GM23338 (cell line): ENCODE measurements at places on chromosomes 1 and 21.

- no peak for DNase-seq
Observed at GRCh38 chr1:212553676-212554075, 54.9 kb upstream of the ATF3 start.

DNA sequence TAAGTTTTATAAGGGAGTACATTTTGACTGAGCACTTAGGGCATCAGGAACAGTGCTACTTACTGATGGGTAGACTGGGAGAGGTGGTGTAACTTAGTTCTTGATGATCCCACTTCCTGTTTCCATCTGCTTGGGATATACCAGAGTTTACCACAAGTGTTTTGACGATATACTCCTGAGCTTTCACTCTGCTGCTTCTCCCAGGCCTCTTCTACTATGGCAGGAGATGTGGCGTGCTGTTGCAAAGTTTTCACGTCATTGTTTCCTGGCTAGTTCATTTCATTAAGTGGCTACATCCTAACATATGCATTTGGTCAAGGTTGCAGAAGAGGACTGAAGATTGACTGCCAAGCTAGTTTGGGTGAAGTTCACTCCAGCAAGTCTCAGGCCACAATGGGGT lies 41.3 kb upstream of the LAMC2 start:
- DNase-seq: no peak

GRCh38 chr21:33587792-33588484 lies 546 bp downstream of the DONSON start:
- peak; percentile 57 for DNase-seq

GRCh38 chr1:188590641-188591040 lies 1761.9 kb downstream of the PLA2G4A start:
- DNase-seq: no peak

DNA sequence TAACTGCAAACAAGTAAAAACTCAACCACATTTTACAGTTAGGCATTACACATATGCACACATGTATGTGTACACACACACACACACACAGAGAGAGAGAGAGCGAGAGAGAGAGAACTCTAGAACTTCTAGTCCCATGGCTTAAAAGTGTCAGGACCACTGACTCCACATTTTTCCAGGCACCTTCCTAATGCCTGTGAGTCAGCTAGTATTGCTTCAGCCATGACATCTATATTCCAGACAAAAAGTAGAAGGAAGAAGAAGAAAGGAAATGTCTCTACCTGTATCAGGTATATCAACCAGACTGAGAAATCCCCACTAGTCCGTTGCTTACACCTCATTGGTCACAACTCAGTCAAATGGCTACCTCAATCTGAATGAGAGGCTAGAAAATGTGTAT lies 31.9 kb upstream of the TACSTD2 start:
- DNase-seq: no peak

GRCh38 chr21:21631961-21632360 lies 633.8 kb downstream of the NCAM2 start:
- no peak for DNase-seq

- peak; percentile 62 for DNase-seq
Observed at GRCh38 chr1:154502066-154502743, at the start of the genes SHE and TDRD10. SHE (minus strand) TSS chr1:154502412; CDS start chr1:154502026, 386 bp downstream. TDRD10 (plus strand) TSS chr1:154502219; CDS start chr1:154506904, 4,685 bp downstream.

- DNase-seq: peak; percentile 41
Observed at GRCh38 chr1:90728502-90729287, 11.6 kb upstream of the BARHL2 start.

DNA sequence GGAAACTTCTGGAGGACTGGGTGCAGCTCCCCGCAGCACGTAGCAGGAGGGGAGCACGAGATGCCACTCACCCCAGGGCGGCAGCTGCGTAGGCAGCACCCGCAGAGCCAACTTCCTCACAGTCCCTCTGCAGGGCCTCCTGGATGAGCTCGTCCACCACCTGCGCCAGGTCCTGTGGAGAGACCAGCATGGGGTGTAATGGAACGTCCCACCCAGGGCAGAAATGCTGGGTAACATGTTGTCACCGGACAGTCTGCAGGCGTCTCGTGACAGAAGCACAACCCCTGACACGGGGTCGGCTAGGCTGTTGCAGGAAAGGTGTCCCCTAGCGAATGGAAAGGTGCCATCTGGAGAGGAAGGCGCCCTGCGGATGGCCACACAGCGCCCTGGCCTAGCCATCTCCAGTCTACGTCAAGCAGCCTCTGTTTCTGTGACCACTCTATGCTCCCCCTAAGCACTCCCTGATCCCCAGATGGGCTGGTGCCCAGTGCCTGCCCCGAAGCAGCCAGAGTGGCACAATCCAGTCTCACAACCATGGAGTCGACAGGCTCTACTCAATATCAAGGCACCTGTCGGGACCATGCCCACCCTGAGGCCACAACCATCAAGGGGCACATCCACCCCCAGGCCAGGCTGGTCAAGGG lies 21.2 kb downstream of the MCM3AP start:
- no peak for DNase-seq

DNA sequence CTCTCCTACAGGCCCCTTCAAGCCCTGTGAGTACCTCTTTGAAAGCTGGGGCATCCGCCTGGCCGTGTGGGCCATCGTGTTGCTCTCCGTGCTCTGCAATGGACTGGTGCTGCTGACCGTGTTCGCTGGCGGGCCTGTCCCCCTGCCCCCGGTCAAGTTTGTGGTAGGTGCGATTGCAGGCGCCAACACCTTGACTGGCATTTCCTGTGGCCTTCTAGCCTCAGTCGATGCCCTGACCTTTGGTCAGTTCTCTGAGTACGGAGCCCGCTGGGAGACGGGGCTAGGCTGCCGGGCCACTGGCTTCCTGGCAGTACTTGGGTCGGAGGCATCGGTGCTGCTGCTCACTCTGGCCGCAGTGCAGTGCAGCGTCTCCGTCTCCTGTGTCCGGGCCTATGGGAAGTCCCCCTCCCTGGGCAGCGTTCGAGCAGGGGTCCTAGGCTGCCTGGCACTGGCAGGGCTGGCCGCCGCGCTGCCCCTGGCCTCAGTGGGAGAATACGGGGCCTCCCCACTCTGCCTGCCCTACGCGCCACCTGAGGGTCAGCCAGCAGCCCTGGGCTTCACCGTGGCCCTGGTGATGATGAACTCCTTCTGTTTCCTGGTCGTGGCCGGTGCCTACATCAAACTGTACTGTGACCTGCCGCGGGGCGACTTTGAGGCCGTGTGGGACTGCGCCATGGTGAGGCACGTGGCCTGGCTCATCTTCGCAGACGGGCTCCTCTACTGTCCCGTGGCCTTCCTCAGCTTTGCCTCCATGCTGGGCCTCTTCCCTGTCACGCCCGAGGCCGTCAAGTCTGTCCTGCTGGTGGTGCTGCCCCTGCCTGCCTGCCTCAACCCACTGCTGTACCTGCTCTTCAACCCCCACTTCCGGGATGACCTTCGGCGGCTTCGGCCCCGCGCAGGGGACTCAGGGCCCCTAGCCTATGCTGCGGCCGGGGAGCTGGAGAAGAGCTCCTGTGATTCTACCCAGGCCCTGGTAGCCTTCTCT lies 23.5 kb downstream of the UBE2T start:
- DNase-seq: no peak

DNA sequence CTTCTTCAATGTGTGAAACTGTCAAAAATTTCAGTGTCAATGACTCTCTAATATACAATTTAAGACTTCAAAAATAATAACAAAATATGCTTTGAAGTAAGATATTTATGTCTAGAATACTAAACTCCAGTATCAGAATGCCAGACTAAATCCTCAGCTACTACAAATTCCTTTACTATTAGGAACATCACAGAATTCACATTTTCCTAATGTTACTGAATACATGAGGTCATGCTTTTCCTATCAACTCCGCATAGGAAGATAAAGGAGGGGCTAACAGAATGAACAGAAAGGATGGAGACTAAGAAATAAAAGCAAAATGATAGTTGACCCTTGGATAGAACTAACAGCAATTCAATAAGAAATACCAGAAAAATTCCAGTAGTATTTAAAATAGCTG lies 292.7 kb downstream of the SDCCAG8 start:
- no peak for DNase-seq

GRCh38 chr1:55589671-55590297 lies 374.6 kb upstream of the USP24 start:
- no peak for DNase-seq

- peak; percentile 55 for DNase-seq
Observed at GRCh38 chr1:80217377-80217986, 1211.0 kb upstream of the ADGRL4 start.

DNA sequence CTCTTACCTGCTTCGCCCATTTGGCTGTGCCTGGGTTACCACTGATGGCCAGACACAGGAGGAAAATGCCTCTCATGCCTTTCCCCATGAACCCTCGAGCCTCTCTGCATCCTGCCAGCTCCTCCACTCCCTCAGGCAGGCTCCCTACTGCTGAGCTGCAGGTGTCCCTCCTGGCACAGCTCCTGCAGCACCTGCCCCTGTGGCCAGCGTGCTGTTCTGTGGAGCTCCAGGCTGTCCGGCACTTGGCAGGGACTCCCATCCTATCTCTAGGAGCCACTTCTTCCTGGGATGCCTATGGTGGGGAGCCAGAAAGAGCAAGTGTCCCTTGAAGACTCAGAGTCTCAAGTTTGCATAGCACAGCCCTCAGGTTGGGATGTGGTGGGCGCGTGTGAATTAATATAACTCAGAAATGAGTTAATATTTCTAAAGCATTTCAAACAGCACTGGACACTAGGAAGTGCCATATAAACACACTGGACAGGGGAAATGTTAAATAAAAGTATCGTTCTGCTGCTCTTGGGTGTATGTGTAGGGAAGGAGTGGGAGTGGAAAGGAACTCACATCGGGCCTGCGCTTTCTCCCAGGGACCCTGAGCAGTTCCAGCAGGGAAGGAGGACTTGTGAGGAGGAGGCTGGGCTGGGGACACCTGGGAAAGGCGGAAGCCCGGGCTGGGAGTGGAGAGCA lies 2.7 kb downstream of the LRRC71 start:
- peak; percentile 57 for DNase-seq

- no peak for DNase-seq
Observed at GRCh38 chr1:200880212-200880611, 7.4 kb downstream of the GPR25 start.

GRCh38 chr1:113048064-113048463 lies 24.9 kb upstream of the LRIG2 start:
- no peak for DNase-seq

- no peak for DNase-seq
Observed at GRCh38 chr1:36349839-36350238, 26.4 kb upstream of the EVA1B start.

GRCh38 chr1:102732927-102733326 lies 375.4 kb downstream of the COL11A1 start:
- DNase-seq: no peak

- DNase-seq: no peak
Observed at GRCh38 chr21:37870221-37870620, 46.0 kb downstream of the KCNJ6 start.

- DNase-seq: peak; percentile 44
Observed at GRCh38 chr1:203186446-203187303, at the start of gene CHI3L1. CHI3L1 (minus strand) TSS chr1:203186704; CDS start chr1:203186623, 81 bp downstream.

DNA sequence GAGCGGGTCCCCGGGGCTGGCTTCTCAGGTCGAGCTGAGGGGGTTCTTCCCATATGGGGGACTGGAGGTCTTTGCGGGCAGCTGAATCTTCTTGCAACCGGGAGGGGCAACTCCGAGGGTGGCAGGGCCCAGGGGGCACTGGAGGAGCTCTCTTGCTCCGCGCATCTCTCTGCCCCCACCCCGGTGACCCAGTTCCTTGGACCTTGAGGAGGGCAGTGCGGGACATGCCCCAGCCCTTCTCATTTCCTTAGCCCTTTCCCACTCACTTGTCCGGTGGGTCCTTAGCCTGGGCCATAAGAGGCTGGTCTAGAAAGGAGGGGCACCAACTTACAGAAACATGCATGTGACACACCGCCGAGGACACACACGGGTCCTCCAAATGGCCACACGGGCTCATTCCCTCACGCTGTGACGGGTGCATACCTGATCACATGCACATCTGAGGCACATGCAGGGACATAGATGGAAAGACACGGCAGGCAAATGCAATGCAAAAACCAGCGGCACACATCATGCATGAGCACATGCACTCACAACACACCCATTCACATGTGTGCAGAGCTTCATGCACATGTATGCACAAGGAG lies 630 bp downstream of the HPCA start:
- DNase-seq: no peak

GRCh38 chr1:99763956-99764355 lies 2.5 kb downstream of the FRRS1 start:
- no peak for DNase-seq

- DNase-seq: no peak
Observed at GRCh38 chr1:111920221-111921024, 69.0 kb downstream of the KCND3 start.

DNA sequence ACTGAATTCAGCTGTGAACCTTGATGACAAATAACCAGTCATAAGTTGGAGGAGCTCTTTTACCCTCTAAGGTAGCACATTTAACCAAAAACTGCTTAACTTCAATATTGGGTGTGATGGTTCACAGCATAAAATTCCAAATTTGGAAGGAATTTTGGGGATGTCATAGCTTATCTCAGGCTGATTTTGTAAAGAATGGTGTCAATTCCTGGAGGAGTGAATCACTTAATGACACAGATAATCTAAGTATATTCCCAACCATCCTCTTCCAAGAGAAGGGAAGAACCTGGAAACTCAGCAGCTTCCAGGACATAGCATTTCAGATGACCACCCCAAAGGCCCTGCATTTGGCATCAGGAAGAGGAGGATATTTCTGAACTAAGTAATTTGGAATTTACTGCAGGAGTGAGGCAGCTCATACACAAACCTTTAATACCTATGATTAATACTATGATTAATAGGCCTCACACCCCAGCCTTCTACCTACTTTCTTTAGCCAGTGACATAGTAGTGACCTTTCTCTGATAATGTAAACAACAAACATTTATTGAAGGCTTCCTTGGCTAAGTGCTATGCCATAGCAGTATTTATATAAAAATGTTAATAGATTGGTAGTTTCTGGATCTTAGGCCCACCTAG lies 14.5 kb downstream of the GLUL start:
- DNase-seq: no peak

DNA sequence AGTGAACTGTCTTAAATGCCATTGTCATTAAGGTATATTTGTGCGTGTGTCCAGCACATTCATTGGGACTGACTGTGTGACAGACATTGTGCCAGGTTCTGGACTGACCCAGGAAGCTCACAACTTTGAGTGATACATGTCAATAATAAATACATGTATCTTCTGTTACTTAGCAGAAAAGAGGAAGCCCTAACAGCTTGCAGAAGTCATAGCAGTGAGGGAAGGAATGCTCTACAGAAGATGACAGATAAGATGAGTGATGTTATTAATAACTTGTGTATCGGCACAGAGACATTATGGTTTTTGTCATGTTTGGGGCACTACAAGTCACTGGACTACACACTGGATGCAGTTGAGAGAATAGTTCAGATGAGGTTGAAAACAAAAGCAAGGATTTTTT lies 1.2 kb upstream of the SRSF11 start:
- DNase-seq: no peak
